ENCODE measurements at places on chromosomes 1 and 21. TPM values are rescaled to one million over a fixed set of nuclear protein-coding genes. Genes with fewer than 3 reads are reported as not detected.
A peak's percentile ranks its signal among the peaks of the same experiment; 100 is the strongest.

GRCh38 chr1:102472520-102472919 is 475.8 kb upstream of the OLFM3 start:
- H3K27me3 ChIP-seq = no peaks in the 10 kb centered on the region
- no peak overlapping the region for H3K4me3 ChIP-seq

TMEM222 gene
- 22.1 TPM for total RNA-seq

DNA sequence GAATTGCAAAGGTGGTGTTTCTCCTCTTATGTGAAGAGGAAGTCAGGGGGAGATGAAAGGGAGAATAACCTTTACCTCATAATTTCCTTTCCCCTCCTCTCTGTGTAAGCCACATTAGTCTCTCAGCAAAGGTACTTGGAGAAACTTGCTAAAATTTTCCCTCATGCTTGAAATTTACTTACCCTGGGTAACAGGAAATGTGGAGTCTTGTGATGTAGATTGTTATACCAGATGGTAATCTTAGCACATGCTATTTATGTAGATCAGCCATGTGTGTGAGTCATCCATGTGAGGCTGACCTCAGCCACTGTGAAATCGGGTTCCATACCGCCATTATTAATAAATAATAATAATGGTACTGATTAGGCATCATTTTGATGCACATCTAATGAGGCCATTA is 128.4 kb downstream of the TGFB2 start:
- H3K27ac ChIP-seq = peak overlapping the region; percentile 86
- H3K36me3 ChIP-seq = no peaks in the 10 kb centered on the region
- no peak for DNase-seq
- H3K4me3 ChIP-seq = no peak overlapping the region
- no peaks in the 10 kb centered on the region for H3K27me3 ChIP-seq
- peaks cover 43% of the 10 kb centered on the region for H3K4me1 ChIP-seq

GRCh38 chr1:196063294-196063693 is 544.9 kb downstream of the KCNT2 start:
- no peaks in the 10 kb centered on the region for H3K27me3 ChIP-seq
- H3K27ac ChIP-seq = no peak overlapping the region
- no peaks in the 10 kb centered on the region for H3K4me1 ChIP-seq
- H3K36me3 ChIP-seq = no peaks in the 10 kb centered on the region

DNA sequence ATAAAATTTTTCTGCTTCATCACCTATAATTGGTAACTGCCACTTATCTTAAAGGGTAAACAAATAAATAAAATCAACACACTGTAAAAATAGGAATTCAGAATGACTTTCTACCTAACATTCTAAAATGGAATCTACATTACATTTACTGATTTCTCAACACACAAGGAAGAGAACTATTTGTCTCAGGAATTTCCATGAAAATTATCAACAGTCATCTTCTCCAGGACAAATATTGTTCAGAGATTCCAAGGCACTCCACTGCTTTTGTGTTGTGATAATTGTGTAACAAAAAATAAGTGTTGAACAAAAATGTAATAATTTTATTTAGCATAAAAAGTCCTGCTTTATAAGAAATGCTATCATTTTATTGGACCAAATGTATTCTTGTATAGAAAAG is 7.3 kb downstream of the ODF2L start:
- no peaks in the 10 kb centered on the region for H3K36me3 ChIP-seq
- H3K27me3 ChIP-seq = no peaks in the 10 kb centered on the region
- H3K4me3 ChIP-seq = no peak overlapping the region
- no peaks in the 10 kb centered on the region for H3K4me1 ChIP-seq

DNA sequence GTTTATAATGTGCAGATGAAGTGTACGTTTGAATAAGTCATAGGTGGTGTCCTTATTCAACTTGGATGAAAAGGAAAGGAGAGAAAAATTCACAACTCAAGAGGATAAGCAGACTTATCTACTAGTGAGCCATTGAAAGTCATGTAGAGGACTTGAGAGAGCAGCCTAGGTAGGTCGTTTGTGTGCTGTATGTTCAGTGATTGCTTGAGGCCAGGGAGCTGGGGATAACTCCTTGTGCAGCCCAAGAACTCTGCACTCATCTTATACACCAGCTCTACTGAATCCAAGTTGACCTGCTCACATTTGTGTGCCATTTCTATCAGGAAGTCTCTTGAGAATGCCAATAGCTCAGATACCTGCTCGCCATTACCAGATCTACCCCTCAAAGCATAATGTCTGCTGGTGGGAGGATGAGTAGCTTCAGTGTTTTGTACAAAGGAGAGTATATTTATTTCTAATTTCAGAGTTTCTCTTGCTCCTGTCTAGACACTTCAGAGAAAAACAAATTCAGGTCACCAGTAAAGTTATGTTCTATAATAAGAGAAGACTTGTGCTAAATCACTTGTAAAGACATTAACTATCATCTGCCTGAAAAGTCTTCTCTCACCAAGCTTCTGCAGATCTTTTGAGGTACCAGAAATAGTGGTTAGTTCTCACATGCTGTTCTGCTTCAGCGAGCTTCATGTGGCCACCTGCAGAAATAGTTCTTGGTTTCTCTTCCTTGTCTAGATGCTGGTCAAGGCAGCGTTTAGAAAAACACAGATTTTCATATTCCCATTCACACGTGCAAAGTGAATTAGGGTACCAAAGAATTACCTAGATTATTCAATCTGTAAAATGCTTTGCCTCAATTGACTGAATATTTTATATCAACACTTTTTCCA is 10.8 kb downstream of the S1PR1 start:
- DNase-seq = no peak
- no peaks in the 10 kb centered on the region for H3K36me3 ChIP-seq
- no peak overlapping the region for H3K4me3 ChIP-seq
- no peaks in the 10 kb centered on the region for H3K4me1 ChIP-seq
- no peaks in the 10 kb centered on the region for H3K27me3 ChIP-seq

DNA sequence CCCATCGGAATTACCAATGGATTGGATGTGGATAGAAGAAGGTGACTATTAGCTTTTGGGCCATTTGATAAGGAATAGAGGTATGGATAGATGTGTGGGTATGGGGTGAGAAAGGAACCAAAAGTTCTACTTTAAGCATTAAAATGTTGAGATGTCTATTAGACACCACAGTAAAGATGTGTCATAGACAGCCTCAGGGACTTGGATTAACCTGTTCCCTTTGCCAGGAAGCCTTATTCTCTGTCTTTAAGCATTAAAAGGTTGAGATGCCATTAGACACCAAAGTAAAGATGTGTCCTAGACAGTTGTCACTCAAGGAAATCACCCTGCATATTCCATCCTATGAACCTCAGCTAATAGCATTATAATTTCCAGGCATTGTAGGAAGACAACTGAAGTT is 11.0 kb upstream of the DENND1B start:
- no peaks in the 10 kb centered on the region for H3K36me3 ChIP-seq
- no peak overlapping the region for H3K27ac ChIP-seq
- no peak for DNase-seq
- H3K27me3 ChIP-seq = no peaks in the 10 kb centered on the region
- no peaks in the 10 kb centered on the region for H3K4me1 ChIP-seq

DNA sequence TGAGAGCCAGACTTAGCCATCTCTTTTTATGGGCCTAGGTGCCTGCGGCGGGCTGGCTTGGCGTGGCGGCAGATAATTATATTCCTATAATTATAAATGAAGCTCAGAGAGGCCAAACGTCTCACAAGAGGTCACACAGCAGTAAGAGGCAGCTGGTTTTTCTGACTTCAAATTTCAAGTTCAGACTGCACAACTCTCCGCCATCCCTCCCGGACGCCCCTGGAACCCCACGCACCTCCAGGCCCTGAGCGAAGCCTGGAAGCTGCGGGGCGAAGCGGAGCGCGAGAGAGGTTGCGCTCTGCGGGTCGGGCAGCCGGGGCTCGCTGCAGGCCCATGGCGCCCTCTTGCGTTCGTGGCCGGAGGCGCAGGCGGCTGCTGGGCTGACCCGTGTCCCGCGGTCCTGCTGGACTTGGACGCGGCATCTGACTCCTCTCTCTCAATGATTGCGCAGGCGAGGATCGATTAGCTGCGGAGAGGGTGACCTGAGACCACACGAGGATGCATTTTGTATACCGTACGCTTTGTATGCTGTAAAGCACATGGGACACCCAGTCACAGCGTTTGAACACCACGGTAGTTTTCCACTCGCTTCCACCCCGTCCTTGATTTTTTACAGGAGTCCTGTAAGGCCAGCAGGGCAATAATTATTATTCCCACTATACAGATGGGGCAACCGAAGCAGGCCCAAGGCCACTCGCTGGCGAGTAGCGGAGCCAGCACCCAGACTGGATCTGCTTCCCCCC is 272.7 kb downstream of the FOXD2 start:
- H3K27ac ChIP-seq = no peak overlapping the region

DMRTA2 gene
- not detected for total RNA-seq

FAM72D gene
- total RNA-seq = not detected

DNA sequence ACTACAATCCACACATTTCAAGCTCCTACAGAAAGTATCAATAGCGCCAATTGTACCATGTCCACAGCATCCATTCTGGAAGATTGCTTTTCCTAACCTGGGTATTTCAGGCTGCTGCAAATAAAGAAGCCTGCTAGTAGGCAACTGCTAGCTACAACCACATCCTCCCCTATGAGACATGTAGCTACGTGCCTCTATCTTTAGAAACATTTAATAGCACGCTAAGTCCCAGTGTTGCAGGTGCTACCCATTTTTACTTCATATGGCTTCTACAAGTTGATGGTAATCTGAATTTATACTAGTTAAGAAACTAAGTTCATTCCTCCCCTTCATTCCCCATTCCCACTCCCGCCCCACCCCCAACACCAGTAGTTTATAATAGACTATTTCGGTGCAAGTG is 7.4 kb upstream of the AMPD1 start:
- H3K4me1 ChIP-seq = peaks cover 31% of the 10 kb centered on the region
- peak overlapping the region; percentile 17 for H3K4me3 ChIP-seq
- H3K27me3 ChIP-seq = no peaks in the 10 kb centered on the region
- H3K27ac ChIP-seq = peak overlapping the region; percentile 94

DNA sequence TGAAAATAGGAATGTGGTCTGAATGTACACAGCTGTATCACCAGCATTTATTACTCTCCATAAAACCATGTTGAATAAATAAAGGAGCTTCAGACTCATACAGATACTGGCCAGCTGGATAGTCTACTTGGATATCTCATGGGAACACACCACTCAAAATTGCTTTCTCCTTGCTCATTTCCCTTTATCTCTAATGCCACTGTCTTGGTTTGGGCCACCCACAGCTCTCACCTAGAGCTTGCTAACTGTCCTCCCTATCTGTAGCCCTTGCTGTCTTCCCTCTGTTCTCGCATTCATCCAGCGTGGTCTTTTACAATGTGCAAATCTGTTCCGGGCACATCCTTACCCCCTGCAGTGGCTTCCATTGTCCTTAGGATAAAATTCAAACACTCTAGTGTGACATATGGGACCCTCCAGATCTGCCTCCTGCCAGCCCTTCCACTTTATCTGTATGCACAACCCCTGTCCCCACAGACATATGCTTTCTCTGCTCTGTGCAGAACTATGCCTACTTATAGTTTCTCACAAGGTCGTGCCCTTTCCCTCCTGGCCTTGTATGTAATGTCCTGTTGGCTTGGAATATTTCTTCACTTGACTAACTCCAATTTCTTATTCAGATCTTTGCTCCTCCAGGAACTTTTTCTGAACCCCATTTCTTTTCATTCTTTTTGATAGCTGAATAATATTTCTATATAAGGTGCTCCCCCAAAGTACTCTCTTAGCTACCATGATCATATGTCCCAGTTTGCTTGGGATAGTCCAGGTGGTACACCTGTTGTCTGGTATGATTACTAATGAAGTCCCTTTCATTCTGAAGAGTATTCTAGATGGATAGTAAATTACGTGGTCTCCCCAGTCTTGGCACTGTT is 2.9 kb downstream of the FLVCR1 start:
- DNase-seq = no peak
- H3K27ac ChIP-seq = no peak overlapping the region
- H3K36me3 ChIP-seq = peaks cover 11% of the 10 kb centered on the region
- peaks cover 2% of the 10 kb centered on the region for H3K4me1 ChIP-seq
- H3K4me3 ChIP-seq = no peak overlapping the region

Data from psoas muscle (tissue), 8 donors.